Activated CD4-positive, alpha-beta T cell treated with anti-CD3 and anti-CD28 coated beads for 4 hours (primary cell): ENCODE measurements at places on chromosomes 6 and 20.
A peak's percentile ranks its signal among the peaks of the same experiment; 100 is the strongest.

DNA sequence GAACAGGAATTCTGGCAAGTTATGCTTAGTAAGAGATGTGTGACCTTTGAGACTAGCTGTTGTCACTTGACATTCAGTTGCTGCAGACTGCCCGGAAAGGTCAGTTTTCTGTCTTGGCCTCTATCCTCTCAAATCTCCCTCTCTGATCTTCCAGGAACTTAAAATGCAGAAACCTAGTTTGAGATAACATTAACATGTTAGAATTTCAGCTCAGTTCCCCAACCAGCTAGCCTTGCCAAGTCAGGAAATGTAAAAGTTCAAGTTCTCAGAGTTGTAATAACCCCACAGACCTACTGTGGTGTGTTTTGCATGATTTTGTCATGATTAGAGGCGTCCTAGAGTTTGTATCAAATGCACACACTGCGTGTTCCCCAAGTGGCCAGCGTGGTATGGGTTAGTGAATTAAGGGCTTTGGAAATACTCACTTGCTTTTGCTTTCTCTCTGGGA is 46.6 kb downstream of the DUSP22 start:
- no peak for DNase-seq

DNA sequence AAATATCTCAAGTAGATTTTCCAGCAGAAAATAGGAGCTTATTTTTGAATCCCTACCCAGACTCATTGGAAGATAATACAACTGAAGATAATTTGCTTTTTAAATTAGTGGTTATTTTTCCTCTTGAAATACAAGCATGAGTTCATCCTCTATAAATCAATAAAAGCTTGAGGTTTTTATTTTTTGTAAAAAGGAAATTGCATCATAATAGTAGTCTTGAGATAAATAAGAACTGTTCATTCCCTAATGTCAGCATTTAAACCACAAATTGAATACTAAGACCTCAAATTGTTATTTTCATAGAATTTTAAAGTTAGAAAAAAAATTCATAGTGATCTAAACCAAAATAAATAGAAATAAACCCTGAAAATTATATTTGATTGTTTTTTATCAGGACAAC is 719.1 kb downstream of the CD109 start:
- DNase-seq = no peak

GRCh38 chr20:48703511-48704219 is 124.1 kb downstream of the PREX1 start:
- DNase-seq = no peak

- DNase-seq = peak; percentile 40
Observed at GRCh38 chr6:156866220-156867015, 89.2 kb downstream of the ARID1B start.

DNA sequence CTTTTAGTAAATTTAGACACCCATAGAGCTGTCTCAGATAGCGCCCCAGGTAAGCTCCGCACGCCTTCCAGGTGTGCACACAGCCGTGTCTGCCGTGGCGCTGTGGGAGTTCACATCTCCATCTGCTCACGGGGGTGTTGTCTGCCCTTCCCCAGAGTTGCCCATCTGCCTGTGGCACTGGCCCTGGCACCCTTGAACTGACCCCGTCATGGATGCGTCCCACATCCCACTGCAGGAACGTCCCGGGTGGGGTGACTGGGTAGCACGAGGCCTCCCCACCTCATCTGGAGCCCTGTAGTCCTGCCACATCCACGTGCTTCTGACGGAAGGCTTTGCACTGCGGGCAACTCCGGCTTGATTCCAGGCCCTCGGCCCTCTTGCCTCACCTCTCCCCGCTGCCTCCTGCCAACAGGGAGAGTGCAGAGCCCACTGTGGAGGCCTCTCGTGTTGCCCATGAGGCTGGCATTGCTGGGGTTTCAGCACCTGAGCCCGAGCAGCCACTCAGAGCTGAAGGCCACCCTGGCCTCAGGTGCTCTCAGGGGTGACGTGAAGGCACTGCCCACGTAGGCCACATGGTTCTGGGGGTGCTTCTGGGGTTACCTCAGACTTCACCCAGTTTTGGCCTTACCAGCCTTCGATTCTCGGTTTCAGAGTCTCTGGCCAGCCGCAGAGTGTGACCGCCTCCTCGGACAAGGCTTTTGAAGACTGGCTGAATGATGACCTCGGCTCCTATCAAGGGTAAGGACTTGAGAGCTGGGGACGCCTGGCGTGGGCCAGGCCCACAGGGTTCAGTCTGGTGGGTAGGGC is 5.1 kb downstream of the ARFGAP1 start:
- DNase-seq = no peak

DNA sequence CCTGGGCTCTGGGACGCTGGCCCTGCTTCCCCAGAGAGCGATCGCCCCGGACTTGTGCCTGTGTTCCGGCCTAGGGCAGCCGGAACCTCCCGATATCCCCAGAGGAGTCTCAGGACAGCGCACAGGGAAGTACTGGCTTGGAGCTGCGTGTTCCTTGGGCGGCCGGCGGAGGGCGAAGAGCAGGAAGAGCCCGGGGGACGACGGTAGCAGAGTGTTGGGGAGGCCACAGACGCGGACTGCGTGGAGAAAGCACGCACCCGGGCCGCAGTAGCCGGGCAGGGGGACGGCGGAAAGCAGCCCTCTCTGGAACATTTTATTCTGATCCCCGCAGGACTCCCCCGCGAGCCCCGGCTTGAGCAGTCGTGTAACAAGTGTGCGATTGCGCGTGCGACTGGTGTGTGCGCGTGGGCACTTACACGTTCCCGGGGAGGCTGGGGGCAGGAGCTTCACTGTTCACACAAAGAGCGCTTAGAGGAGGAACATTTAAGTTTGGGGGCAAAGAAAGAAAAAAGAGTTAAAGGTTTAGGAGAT is 36.1 kb downstream of the NCR2 start:
- no peak for DNase-seq

GRCh38 chr6:19535351-19535750 is 301.8 kb upstream of the ID4 start:
- no peak for DNase-seq

GRCh38 chr6:159044899-159045727 is at the start of gene TAGAP:
Gene TAGAP, minus strand, starts transcription at chr6:159044991. Its CDS starts 845 bp downstream, at chr6:159044146.
- peak; percentile 90 for DNase-seq

DNA sequence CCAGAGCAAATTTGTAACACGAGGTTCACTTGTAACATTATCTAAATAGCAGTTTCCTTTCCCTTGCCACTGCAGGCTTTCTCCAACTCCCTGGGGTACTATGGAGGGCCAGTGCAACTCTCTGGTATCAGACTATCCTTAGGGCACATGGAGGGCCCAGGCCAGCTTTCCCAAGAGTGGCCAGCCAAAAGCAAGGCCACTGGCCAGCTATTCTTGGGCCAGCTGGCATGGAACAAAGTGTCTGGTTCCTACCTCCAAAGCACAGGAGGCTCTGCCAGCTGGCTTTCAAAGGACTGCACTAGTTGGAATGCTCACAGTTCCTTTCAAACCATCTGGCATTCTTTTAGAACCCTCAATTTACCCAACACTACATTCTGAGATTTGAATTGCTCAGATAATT is 8.7 kb downstream of the RNF24 start:
- no peak for DNase-seq

GRCh38 chr6:151422981-151423380 is 28.9 kb downstream of the RMND1 start:
- DNase-seq = no peak

DNA sequence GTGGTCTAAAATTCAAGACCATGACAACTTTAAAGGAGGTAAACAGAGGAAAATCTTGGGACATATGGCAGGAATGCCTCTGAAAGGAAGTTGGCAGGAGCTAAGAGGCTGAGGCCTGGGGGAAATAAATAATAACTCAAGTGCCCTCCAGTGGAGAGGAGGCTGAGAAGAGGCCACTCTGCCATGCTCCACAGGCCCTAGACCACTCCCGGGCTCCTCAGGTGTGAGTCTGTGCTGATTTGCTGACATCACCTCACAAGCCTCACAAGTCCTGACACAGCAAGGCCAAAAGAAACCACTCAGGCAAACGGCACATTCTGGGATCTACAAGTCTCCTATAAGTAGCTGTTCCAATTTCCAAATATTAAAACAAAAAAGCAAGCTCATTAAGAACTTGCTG is 91.0 kb upstream of the RIPOR2 start:
- DNase-seq = peak; percentile 15

GRCh38 chr6:32742374-32742773 is 1.2 kb downstream of the HLA-DQA2 start:
- DNase-seq = no peak

GRCh38 chr20:34974246-34974645 is 18.6 kb downstream of the MYH7B start:
- DNase-seq = no peak

DNA sequence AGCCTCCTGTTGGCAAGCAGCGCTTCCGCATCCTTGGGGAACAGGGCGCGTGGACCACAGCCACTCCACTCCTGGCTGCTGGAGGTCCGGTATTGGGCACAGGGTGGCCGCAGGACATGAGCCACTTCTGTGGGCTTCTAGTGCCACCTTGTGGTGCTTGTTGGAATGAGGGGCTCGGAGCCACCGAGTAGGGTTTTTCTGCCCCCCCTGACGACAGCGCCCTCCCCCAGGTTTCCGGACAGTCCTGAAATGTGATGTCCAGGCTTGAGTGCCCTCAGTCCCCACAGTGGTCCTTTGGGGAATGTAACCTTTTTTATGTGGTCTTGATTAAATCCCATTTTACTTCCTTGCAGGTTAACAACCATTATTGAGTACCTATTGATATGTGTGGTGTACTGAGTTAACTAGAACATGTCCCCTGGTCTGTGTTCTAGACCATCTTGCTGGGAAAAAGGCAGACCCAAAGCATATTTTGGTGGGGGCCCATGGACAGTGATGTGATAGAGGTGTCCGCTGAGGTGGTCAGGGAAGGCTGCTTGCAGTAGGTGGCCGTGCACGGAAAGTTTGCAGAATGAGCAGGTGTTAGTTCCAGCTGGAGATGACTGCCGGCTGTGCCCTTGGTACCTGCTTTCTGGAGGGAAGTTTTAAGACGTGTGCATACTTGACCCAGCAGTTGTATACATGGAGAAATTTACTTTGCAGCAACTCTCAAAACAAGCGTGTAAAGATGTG is 70.0 kb downstream of the PTPN1 start:
- DNase-seq = peak; percentile 51

- no peak for DNase-seq
Observed at GRCh38 chr6:35092362-35093117, 48.6 kb downstream of the TCP11 start.

GRCh38 chr6:159462431-159462830 is 230.6 kb downstream of the SOD2 start:
- DNase-seq = no peak

DNA sequence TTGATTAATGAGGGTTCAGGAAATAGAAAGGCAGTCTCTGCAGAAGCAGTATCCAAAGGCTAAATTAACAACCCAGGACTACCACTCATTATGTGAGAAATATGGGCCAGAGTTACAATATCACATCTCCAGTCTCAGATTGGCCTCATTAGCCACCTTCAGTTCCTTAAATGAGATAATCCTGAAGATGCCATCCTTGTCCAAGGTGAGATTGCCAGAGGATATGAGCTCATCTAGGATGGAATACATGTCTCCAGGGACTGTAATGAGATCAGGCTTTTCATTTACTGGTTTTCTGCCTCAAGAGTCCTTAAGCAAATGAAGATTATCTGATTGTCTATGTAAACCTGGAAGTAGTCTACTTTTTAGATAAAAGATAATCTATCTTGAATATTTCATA is 196.3 kb downstream of the FUT9 start:
- DNase-seq = no peak

- DNase-seq = no peak
Observed at GRCh38 chr6:159487636-159488035, 205.4 kb downstream of the SOD2 start.

DNA sequence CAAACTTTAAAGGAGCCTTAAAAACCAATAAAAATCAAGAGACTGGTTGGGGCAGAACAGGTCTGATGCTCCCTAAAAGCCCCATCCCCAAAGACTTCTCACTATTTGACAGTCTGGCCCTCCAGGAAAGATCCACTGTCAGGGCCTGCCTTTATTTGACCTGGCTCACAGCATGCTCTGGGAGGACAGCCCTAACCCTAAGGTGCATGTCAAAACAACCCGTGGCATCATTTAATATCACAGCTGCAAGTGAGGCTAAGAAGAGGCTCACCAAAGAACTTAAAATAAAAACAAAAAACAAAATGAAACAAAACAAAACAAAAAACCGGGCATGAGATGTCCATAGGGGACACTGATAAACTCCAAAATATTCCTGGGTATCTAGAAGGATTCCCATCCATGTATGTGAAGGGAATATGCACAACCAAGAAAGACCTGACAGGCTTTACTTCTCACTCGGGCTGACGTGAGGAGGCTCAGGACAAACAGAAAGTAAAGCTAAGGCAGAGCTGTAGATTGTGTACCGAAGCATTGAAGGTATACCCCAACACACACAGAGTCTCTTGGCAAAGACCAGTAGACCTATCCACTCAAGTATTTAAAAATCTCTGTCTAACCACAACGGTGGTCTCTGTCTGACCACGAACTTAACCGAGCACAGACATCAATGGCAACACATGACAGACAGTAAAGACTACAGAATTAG is 57.3 kb downstream of the AHI1 start:
- no peak for DNase-seq

DNA sequence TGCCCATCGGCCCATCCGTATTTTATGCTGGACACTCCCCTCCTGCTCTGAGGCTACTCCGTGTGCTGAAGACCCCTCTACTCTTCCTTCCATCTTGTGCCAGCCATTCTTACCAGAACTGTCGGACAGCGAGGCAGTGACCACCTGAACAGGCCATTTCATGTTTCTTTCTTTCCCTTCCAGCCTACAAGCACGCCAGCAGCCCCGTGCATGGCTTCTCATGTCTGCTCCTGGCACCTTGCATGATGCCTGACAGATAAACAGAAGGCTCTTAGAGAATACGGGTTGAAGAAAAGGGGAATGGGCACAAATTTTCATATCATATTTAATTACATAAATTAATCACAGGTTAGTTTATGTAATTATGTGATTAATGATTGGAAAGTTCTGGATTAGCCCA is 95.7 kb downstream of the ARID1B start:
- DNase-seq = no peak

GRCh38 chr6:137160763-137161162 is 12.7 kb downstream of the IL22RA2 start:
- no peak for DNase-seq

- no peak for DNase-seq
Observed at GRCh38 chr6:116008470-116009243, 52.0 kb downstream of the FRK start.

GRCh38 chr6:46290421-46291274 is 119.9 kb upstream of the ENPP5 start:
- no peak for DNase-seq

GRCh38 chr6:90383196-90383822 is 86.7 kb upstream of the BACH2 start:
- DNase-seq = no peak
